ENCODE measurements at places on chromosomes 12 and 14.

DNA sequence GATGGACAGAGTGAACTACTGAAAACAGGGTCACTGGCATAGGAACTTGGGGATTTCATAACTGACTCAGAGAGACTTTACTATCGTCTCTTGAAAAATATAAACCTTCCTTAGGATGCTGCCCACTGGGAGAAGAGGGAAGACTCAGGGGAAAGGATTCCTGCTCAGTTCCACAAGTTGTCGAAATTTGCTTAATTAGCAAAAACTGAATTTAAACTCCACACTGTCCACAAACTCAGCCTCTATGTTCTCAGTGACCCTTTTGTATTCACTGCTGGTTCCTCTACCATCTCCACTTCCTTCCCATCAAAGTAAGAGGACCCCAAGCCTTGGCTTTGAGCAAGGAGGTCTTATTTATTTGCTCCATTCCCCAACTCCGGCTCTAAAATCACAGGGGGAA, 7.2 kb upstream of the MYL6B start:
- no peak for DNase-seq

DNA sequence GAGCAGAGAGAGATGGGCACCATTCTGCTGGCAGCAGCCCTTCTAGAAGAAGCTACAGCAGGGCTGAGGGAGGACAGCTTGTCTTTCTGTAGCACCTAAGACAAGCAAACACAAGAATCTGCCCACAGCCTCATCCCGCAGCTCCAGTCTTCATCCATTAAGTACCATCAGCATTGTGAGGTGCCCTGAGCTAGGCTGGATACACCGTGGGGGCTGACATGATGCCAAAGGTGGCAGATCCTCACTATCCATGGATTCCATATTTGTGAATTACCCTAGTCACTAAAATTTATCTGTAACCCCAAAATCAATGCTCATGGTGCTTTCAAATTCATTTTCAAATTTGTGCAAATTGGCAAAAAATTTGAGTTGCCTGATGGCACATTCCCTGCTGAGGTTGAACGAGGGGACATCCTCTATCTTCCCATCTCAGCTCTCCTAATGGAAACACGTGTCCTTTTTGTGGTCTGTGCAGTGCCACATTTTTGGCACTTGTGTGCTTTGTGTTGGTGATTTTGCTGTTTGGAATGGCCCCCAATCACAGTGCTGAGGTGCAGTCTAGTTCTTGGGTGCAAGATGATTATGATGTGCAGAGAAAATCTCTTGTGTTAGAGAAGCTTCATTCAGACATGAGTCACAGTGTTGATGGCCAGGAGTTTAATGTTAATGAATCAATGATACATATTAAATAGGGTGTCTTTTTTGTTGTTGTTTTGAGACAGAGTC, 7.0 kb downstream of the PITPNM2 start:
- DNase-seq: no peak

DNA sequence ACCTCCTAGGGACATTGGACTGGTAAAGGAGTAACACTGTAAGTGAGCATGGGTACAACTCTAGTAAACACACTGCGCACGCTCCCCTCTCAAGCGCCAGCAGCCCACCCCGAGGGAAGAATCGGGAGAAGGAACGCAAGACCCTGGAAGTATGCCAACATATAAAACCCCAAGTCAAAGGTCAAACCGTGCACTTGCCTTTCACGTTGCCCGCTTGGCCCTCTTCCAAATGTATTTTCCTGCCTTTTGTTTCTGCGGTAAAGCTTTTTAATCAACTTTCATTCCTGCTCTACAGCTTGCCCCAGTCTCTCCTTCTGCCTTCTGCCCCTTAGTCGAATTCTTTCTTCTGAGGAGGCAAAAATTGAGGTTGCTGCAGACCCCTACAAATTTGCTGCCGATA, 17.6 kb upstream of the CHST11 start:
- DNase-seq: no peak

- DNase-seq: peak; percentile 27
These were observed 28.1 kb upstream of the WNK1 start for GRCh38 chr12:724194-724855.

- DNase-seq: no peak
These were observed 10.7 kb downstream of the DDX47 start for GRCh38 chr12:12823811-12824210.
